Hindlimb muscle (tissue), 1 donor: ENCODE measurements at places on chromosomes 13 and 19.

DNA sequence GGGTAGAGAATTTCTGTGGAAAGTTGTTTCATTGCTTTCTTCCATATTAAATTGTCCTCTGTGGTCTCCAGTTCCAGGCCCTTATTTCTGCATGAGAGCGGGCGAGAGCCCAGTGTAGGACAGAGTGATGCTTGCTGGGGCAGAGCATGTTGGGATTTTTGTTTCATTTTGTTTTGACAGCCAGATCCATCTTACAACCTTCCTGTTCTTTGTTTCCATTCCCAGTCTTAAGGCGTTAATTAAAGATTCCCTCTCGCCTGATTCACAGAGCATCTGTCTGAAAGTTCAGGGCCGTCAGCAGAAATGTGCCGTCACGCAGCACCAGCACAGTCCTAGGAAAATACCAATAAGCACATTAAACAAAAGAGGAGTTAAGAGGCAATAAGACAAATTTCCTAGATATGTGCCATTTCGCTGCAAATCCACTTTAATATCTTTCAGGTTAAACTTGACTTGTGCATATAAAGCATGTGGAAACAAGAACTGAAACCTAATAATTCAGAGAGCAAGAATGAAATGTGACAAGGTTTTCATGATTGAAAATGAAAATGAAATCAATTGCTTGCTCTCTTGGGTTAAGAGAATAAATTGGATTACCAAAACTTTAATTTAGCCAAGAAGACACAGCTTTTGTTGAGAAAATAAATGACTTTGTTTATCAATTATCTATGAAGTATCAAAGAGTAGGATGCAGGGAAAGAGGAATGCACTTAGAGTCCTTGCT is 210.7 kb upstream of the SLC10A2 start:
- DNase-seq: no peak

DNA sequence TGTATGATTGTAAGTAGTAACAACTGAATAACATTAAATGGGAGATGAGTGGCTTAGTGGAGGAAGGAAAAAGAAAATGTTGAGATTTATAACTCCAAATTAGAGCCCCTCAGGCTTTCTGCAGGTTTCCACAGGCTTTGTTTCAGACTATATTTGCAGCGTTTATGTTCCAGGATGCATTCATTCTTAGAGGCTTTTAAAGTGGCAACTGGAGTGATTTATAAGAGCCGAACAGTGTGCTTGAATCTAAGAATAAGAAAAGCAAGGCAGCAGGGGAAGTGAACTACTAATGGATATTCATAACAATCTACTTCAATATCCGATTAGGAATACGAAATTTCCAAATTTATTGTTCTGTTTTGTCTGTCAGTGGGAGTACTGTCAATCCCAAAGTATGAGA is 91.0 kb downstream of the UFM1 start:
- DNase-seq: no peak

- no peak for DNase-seq
These were observed 46.5 kb upstream of the KPNA3 start for GRCh38 chr13:49838989-49839388.

DNA sequence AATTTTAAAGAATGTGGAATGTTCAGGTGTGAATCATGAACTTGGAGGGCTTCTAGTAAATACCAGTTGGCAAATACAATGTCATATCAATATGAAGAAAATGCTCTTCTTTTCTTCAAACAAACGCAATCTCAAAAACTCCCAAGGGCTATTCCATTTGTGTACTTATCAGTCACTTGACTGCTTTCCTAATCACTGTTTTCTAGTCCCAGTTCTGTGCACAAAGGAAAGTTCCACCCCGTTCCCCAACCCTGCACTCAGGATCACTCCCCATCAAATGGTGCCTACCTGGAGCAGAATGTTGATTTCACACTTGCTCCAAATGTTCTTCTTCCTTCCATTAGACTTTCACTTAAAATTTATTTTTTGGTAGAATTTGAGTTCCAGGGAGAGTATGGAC is 92.6 kb upstream of the RFC3 start:
- no peak for DNase-seq

GRCh38 chr19:50797781-50798658 is 7.8 kb downstream of the ACP4 start:
- DNase-seq: no peak

- DNase-seq: no peak
These were observed 9.9 kb downstream of the KANK3 start for GRCh38 chr19:8332976-8333766.

DNA sequence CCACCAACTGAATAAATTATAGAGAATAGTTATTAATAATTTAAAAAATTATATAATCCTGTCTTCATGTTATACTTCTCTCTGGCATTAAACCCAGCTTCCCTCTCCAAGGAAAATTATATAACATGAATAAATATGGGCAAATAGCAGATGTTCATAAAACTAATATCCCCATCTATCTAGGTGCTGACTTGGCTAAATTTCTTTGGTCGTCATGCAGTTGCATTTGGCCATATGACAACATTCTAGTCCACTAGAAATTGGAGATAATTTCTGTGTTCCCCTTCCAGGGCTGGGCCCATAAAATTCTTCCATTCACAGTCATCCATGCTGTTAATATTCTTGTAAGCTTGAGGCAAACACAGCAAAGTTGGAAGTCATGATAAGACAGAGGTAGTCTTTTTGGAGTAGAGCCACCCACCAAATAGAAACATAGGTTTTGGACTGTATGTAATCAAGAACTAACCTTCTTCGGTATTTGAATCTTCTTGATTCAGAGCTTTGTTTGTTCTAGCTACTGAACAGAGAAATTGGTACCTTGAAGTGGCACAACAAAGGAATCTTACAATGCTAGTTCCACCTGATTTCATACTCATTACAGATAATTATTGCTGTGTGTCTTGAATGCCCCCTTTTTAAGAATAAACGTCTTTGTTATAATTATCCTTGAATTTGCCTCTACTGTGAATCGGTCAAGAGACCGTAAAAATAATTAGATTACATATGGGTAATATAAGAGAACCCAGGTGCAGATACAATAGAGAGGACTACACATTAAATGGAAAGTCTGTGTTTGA is 678.5 kb upstream of the PCDH20 start:
- DNase-seq: no peak

- no peak for DNase-seq
These were observed 4.7 kb downstream of the TEX30 start for GRCh38 chr13:102768909-102769308.

- no peak for DNase-seq
These were observed 5.7 kb downstream of the FGF9 start for GRCh38 chr13:21676611-21677021.

DNA sequence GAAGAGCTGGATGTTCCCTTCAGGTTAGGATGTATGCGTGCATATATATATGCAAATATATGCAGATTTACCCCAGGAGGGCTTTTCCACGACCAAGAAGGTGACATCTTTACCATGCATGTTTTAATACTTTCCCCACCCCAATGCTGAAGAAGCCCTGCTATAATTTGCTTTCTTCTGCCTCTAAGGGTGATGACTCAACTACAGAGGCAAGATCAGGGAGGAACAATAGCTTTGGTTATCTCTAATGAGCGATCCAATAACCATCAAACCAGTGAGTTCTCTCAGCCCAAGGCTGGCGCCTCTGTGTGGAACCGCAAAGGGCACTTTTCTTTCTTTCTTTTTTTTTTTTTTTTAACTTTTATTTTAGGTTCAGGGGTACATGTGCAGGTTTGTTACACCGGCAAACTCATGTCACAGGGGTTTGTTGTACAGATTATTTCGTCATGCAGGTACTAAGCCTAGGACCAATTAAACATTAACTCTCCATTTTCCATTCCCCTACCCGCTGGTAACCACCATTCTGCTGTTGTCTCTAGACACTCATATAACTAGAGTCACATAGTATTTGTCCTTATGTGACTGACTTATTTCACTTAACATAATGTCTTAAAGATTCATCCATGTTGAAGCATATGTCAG is 25.7 kb upstream of the UBE2L5 start:
- DNase-seq: no peak

- DNase-seq: no peak
These were observed 7.9 kb upstream of the ARHGAP33 start for GRCh38 chr19:35767288-35768081.

- DNase-seq: no peak
These were observed 3.7 kb downstream of the UBA2 start for GRCh38 chr19:34431681-34432402.

GRCh38 chr13:86937316-86937715 is 733.9 kb upstream of the SLITRK5 start:
- DNase-seq: no peak

- no peak for DNase-seq
These were observed 9.1 kb upstream of the SERTAD3 start for GRCh38 chr19:40453151-40453735.

GRCh38 chr13:114145722-114146121 is 13.3 kb upstream of the RASA3 start:
- no peak for DNase-seq

GRCh38 chr19:28549680-28550277 is 663.2 kb downstream of the UQCRFS1 start:
- DNase-seq: no peak

DNA sequence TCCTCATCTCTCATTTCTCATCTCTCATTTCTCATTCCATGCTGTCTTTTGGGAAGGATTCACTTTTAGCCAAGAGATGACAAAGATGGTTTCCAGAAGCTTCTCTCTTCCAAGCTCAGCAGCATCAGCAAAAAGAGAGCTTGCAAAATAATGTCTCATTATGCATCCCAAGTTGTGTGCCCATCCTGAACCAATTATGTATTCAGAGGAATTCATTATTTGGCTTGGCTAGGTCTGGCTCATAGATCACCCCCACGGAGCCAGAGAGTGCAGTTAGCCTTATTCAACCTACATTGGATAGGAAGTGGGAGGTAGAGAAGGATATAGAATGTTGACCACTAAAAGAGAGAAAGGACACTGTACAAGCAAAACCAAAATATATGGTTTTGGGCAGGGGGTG is 5.4 kb upstream of the OLFM2 start:
- no peak for DNase-seq

DNA sequence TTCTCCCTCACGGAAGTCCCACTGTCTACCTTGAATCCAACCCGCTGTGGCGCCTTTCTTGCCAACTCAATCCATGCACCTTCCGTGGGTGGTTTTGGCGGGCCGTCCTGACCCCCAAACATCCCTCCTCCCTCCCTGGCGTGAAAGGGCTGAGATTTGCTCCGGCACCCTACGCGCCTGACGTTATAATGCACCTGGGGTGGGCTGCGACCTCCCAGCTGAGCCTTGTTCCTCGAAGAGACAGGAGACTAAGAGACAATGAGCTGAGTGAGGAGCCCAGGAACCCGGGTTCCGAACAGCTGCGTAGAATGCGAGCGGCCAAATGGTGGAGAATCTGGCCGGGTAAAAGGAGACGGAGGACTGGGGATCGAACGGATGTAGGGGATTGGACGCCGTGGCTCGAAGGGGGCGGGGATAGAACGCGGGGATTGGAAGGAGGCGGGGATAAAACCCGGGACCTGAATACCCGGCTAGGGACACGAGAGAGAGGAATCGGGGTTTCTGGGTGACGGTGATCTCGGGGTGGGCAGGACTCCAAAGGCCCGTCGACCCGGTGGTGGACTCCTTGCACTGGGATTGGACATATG is at the start of gene CPT1C:
Gene CPT1C (plus strand): TSS at position 461 of the 587 bp plus-strand sequence. CDS start 1,137 bp downstream, outside the sequence.
- DNase-seq: peak; percentile 74

DNA sequence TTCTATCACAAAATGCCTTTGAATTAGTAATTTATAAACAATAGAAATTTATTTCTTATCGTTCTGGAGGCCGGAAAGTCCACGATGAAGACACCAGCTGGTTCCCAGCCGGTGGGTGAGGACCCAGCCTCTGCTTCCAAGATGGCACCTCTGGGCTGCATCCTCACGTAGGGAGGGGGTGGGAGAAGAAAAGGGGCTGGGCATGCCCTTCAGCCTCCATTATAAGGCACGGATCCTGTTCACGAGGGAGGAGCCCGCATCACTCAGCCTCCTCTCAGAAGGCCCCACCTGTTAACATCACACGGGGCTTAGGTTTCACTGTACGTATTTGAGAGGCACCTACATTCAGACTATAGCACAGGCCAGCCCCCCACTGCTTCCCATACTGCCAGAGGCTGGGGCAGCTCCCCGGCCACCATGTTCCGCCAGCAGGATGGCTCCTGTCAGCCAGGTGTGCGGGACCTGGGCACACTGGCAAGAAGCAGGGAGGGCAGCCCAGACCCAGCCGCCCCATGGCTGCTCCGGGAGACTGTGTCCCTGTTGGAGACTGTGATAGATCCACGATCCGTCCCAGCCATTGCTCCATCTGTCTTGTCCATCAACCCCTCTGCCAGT is 131.6 kb downstream of the SOX1 start:
- no peak for DNase-seq

GRCh38 chr19:21383980-21384582 is 12.9 kb upstream of the ZNF493 start:
- no peak for DNase-seq

DNA sequence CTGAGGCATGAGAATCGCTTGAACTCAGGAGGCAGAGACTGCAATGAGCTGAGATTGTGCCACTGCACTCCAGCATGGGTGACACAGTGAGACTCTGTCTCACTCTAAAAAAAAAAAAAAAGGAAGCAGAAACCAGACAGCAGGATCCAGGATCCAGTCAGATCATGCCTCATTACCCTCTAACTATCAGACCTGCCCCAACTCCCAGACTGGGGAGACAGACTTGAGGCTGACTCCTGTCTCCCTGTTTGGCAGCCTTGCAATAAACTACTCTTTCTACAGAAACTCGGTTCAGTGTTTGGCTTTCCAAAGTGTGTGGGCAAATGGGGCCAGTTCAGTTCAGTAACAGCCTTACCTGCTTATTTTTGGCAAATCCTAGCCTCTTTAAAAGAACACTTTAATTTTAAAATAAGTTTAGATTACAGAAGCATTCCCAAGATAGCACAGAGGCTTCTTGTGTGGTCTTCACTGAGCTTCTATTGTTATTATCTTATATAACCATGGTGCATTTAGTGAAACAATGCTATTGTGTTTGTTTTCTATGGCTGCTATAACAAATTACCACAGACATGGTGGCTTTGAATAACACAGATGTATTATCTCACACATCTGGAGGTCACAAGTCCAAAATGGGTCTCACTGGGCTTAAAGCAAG is 18.5 kb downstream of the RASL11A start:
- no peak for DNase-seq

GRCh38 chr13:45396533-45397095 is 21.6 kb downstream of the SLC25A30 start:
- no peak for DNase-seq

DNA sequence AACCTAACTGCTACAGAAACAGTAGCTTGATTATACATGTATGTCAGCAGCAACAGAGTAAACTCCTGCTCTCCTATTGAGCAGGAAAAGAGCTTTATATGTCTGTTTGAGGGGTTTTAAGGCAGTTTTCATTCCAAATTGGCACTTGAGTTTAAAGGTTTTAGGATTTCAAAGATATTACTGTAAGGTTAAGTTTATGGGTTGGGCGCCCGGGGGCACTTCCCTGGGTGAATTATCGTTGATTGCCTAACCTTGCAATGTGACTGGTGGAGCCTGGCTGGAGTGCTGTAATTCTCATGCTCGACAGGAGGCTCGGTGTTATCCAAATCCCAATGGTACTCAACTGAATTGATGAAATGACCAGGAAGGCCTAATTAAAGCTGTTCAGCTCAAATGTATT is 1586.1 kb downstream of the OLFM4 start:
- DNase-seq: no peak

- peak; percentile 24 for DNase-seq
These were observed 11.0 kb downstream of the SGTA start for GRCh38 chr19:2771786-2772674.
